Ovary (tissue), 10 donors: ENCODE measurements at places on chromosomes 16 and 17.

GRCh38 chr16:28529124-28529523 is 9.7 kb downstream of the NUPR1 start:
- no peak for DNase-seq

DNA sequence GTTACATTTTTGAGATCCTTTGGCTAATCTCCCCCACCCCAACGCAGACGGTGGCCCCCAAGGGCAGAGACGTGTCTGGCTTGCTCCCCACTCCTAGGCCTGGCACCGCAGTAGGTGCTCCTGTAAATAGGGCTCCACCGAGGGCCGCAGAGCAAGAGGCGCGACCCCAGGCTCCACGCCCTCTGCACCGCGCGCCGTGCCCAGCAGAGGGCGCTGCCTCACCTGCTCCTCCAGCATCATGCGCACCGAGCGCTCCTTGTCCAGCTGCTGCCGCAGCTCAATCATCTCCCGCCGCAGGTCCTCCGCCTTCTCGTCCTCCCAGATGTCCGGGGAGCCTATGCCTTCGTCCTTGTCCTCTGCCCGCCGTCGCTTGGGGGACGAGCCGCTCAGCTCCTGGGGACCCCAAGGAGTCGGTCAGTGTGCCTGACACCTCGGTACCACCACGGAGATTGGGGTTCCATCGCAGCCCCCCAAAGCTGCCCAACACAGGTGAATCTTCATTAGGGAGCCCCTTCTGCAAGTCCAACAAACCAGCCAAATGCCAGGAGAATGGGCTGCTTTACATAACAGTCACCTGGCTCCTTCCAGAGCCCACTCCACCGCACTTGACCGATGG is 11.2 kb downstream of the TFAP4 start:
- DNase-seq: peak; percentile 54

DNA sequence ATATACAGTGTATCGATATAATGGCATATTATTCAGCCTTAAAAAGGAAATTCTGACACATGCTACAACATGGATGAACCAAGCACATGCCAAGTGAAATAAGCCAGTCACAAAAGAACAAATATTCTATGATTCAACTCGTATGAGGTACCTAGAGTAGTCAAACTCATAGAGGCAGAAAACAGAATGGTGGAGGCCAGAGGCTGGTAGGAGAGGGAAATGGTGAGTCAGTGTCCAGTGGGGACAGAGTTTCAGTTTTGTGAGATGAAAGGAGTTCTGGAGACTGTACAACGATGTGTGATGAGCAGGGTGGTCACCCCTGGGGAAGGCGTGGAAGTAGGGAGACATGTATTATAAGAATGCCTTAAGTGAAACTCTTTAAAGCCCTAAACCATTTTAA is 39.9 kb downstream of the RNF157 start:
- DNase-seq: no peak

GRCh38 chr17:76982408-76983074 is 114.3 kb downstream of the MGAT5B start:
- DNase-seq: no peak

DNA sequence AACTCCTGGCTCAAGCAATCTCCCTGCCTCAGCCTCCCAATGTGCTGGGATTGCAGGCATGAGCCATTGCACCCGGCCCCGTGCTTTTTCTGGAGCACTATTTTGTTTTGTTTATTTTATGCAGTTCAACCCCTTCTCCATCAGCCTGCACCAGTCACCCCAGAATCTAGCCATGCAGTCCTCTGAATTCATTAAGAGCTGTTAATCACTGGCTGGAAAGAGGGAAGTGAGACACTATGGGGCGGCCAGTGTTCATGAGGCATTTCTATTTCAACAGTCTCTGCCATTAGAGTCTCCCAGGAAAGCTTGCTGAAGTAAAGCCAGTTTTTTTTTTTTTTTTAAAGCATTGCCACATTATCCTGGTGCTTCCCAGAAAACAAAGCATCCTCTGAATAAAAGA is 1.7 kb downstream of the VWA3A start:
- no peak for DNase-seq

- DNase-seq: no peak
Measured at GRCh38 chr16:1098266-1098991, 2.4 kb upstream of the C1QTNF8 start.

DNA sequence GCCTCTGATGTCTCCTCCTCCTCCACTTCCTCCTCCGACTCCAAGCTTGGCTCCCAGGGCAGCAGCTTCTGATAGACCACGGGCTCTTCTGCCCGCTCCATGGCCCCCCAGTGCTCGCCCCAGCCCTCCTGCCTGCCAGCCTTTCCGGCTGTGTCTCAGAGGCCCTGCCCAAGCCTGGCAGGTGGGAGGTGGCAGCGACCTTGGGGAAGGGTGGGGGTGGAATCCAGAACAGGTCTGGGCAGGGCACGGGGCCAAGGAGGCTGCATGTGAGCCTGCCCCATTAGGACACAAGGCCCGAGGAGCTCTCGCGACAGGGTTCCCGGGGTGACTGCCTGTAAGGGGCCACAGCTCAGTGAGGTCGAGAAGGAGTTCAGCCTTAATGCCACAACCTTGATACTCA is at the start of gene GGT6:
TSS of gene GGT6 (minus strand) at position 157 of the 400 bp plus-strand sequence. CDS start at position 101, 56 bp downstream.
- DNase-seq: peak; percentile 59
